Gastrocnemius medialis (tissue), 4 donors: ENCODE measurements at places on chromosomes 1 and 21. TPM values are rescaled to one million over a fixed set of nuclear protein-coding genes. Genes with fewer than 3 reads are reported as not detected.

DNA sequence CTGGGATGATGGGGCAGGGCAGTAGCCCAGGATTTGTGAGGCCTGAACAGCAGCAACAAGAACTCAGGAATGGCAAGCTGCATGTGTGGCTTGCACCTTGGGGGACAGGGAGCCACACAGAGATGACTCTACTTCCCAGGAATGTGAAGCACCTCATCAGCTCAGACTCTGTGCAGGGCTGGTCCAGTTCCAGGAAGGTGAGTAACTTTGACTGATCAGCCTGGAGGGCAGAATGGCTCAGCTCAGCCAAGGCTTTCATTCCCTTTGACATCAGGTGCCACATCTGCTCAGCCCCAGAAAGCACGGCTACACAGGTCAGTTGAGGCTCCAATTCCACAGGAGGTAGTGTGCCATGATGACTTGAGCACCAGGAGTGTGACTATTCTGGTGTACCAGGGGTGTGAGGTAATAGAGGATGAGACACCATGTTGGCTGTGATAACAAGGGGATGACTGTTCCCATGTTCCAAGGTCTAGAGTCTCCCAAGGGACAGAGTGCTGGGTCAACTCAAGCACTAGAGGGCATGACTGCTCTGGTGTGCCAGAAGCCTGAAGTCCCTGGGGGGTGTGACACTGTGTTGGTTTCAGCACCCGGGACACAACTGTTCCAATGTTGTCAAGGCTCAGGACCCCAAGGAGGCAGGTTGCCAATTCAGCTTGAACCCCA, 625.8 kb upstream of the ADGRL2 start:
- no peak for DNase-seq

DNA sequence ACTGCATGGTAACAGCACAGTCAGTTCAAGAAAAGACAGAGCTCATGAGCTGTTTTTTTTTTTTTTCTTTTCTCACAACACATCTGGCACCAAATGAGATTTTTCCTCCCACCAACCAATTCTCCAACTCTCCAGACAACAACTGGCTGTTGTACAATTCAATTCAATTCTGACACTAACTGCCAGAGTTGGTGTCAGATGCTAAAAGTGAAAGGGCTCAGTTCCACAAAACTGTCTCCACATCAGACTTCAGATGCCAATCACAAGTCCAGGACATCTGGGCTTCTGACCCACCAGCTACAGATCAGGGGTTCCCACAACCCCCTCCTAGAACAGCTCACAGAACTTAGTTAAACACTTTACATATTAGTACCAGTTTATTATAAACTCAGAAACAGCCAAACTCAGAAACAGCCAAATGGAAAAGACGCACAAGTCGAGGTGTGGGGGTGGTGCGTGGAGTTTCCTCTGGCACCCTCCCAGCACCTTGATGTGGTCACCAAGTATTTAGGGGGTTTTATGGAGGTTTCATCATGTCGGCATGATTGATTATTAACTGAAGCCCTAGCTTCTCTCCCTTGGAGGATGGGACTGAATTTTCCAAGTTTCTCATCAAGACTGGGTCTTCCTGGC, 39.2 kb upstream of the LRRC8D start:
- no peak for DNase-seq

DNA sequence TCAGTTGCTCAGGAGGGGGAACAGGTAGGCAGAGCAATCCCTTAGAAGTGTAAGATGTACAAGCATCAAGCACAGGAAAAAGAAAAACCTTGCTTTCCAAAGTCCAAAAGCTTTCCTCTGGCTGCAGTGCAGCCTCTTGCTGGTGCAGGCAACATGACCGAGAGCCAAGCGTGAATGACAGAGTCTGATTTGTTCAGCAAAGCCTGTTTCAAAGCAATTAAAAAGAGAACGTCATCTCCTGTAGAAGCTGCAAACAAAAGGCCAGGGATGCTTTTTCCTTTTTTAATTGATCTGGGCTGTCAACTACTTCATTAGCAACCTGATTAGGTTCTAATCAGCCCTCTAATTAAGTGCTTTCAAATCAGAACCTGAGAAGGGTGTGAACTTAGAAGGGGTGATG, 38.2 kb upstream of the PLA2G2C start:
- DNase-seq = no peak

- no peak for DNase-seq
Measured at GRCh38 chr1:75764057-75764655, 21.9 kb upstream of the RABGGTB start.

GRCh38 chr21:41229509-41230248, 61.7 kb downstream of the BACE2 start:
- no peak for DNase-seq

Gene IL24
- not detected for total RNA-seq

GRCh38 chr1:40036574-40036973, 4.0 kb upstream of the CAP1 start:
- peak; percentile 78 for DNase-seq

Gene OR2L2
- not detected for total RNA-seq

DNA sequence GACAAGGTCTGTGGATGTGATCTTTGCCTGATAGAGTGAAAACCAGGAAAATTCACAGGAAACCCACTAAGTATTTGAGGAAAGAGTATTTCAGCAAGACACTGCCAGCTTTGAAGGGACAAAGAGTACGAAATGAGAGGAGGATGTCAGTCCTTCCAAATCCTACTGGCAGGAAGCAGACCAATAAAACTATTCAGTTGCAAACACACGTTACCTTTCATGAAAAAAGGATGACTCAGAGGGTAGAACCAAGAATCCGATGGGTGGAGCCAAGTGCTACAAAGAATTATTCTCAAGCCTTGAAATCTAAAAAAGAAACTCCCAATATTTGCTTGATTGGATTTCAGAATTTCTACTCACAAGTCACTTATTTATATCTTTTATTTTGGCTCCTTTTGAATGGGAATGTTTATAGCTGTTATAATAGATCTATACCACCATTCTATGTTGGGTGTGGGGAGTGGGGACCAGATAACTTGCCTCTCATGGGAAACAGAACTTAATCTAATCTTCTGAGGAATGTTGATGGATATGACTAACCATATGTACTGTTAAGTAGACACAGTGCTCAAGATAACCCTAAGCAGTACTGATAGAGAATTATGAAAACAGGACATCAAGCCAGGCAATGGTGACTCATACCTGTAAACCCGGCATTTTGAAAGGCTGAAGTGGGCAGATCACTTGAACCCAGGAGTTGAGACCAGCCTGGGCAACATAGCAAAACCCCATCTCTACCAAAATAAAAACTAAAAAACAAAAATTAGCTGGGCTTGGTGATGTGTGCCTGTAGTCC, 19.3 kb upstream of the HEATR1 start:
- no peak for DNase-seq

DNA sequence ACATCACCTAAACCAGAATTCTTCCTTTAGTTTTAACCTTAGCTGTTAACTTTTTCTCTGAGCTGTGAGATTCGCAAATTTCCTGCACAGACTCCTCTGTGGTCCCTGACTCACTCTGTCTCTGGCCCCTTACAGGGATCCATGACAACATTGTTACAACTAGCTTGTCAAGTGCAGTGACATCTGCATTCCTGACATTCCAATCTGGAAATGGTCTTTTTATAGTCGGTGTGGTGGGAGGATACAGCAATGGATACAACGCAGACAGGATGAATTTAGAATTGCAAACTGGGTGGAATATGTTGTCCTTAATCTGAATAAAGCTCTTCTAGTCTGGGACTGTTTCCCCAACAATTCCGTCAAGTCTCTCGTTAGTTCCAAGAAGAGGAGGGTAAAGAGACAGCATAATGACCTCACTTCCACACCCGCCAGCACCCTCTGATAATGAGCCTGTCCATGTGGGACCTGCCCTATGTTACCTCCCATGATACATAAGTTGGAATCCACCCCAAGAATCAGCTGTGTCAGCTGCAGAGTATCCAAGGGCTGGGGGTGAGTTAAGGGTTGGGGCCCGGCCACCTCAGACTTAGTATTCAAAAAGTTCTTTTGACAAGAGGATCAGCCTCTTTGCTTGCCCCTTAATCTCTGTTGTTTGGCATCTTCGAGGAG, 49.4 kb downstream of the ILDR2 start:
- no peak for DNase-seq

DNA sequence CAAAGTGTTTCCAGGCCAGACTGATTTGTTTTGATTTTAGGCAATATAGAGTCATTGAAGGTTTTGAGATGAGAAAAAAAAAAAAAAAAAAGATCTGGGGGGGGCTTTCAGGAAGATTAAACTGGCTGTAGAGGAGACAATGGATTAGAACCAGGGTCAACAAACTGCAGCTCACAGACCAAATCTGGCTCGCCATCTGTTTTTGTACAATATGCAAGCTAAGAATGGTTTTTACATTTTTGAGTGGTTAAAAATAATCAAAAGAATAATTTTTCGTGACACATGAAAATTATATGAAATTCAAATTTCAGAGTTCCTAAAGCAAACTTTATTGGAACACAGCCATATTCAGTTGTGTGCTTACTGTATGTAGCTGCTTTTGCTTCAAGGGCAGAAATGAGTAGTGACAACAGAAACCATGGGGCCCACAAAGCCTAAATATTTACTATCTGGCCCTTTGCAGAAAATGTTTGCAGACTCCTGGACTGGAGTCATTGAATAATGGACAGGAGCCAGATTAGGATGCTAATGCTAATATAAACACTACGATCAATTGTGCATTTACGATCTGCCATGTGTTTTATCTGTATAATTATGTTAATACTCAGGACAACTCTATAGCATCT, 375.7 kb upstream of the DAB1 start:
- DNase-seq = no peak
